ENCODE measurements at places on chromosomes 1 and 21. TPM values are rescaled to one million over a fixed set of nuclear protein-coding genes. Genes with fewer than 3 reads are reported as not detected.

The PROK1 gene
- total RNA-seq: 9.3 TPM

The FAM177B gene
- total RNA-seq: 0.44 TPM

The RAB13 gene
- 86.4 TPM for total RNA-seq

The CAP1 gene
- total RNA-seq: 351 TPM

The TMEM269 gene
- 0.18 TPM for total RNA-seq

The SORT1 gene
- total RNA-seq: 63.8 TPM

The PRKAB2 gene
- total RNA-seq: 14.4 TPM

GRCh38 chr1:240027059-240027462 is 64.6 kb upstream of the FMN2 start:
- no peak for DNase-seq

GRCh38 chr1:245961137-245961540 is 545.9 kb downstream of the SMYD3 start:
- no peak for DNase-seq

- DNase-seq: no peak
These were observed 6.4 kb downstream of the TCHH start for GRCh38 chr1:152108882-152109222.

DNA sequence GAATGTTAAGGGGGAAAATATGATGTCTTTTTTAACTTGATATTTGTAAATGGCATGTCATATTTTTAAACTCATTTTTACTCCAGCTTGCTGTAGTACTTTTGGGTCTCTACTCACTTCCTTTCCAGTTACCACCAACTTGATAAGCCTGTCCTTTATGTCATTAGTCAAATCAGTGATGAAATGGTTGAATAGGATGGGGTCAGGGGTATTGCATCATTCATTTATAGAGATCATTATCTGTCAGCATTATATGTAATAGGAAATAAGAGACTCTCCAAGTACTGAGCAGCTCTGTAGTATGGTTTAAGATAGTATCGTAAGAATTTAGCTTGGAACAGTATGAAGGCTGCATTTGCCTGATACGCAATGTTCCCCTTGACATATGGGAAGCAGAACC is 227.3 kb downstream of the BRINP3 start:
- DNase-seq: no peak

- no peak for DNase-seq
These were observed 72.4 kb upstream of the BCAR3 start for GRCh38 chr1:93753791-93754763.

GRCh38 chr1:51422367-51423072 is 92.2 kb upstream of the TTC39A start:
- no peak for DNase-seq

DNA sequence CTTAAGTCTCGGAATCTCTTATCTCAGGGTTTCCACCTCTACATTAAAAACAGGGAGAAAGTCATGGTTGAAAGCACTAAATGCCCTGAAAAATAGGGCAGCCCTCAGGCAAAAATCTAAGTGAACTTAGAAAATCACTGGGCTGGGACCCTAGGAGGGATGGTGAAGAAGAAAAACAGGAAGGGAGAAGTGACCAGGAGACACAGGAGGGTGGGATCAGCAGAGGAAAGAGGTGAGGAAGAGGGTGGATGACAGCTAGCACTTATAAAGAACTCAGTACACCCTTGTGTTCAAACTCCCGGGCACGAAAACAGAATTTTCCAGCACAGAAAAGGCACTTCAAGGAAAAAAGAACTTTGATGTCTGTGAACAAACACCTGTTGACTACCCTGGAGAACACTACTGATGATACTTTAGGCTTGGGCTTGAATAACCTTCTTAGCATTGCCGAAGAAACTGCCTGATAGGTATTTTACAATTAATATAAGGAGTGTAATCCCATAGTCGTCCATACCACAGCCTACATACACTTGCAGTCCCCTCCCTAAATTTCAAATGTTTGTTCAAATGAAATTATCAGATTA is 2.0 kb downstream of the CHML start:
- DNase-seq: no peak

- DNase-seq: peak; percentile 73
These were observed 25.5 kb downstream of the CAPN9 start for GRCh38 chr1:230772457-230773395.

DNA sequence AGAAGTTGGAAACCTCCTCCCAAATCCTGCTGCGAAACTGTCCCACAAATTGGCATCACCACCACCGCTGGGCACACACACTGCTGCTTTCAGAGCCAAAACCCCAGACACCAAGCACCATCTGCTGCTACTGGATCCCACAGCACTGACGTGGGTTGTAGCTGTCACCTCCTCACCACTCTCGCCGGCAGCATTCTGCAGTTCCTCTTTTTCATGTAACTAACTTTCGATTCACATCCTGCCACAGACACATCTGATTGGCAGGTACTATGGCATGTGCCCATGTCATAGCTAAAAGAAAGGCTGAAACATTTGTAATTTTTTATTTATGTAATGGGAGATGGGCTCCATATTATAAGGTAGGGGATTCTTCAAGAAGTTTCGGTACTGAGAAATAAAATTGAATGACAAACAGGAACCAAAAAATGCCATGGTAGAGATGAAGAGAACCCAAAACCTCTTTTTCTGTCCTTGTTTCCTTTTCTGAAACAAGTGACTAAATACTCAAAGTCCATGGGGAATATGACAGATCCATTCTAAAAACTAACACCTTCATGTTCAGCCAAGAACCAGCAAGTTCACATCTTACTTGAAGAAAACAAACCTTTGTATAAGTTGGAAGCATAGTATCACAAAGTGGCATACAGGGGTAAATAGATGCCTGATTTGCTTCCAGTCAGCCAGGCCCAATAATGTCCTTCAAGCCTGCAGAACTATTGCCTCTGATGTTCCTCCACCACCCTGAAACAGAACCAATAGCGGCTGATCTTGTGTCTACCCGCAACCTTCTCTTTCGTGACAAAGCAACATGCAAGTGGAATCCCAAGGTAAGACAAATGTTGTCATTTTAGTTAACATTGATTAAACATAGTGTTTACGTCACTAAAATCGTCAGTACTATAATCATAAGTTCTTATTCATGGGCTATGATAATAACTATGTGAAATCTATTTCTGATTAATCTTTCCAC is 26.6 kb upstream of the RGS13 start:
- peak; percentile 45 for DNase-seq

GRCh38 chr1:3069491-3070308 is 697 bp downstream of the PRDM16 start:
- DNase-seq: peak; percentile 74
